ENCODE measurements at places on chromosomes 2 and 18.

DNA sequence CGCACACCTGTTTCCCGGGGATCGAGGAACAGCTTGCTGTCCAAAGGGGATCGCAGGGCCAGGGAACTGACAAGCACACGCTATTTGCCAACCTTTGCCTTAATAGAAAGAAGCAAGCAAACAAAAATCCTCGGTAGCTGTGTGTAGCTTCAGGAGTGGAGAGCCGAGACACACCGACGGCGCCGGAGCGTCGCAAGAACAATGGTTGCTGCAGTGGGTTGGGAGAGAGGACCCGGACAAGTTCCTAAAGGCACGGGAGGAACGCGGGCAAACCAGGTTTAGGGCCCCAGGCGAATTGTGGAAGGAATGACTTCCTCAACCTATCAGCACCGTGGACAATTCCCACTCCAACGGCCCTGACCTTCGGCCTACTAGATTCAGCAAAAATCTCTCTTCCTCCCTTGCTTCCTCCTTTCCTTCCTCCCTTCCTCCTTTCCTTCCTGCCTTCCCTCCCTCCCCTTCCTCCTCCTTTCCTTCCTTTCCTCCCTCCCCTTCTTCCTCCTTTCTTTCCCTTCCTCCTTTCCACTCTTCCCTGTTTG is 4.9 kb upstream of the NEUROD1 start:
- no peak for DNase-seq

DNA sequence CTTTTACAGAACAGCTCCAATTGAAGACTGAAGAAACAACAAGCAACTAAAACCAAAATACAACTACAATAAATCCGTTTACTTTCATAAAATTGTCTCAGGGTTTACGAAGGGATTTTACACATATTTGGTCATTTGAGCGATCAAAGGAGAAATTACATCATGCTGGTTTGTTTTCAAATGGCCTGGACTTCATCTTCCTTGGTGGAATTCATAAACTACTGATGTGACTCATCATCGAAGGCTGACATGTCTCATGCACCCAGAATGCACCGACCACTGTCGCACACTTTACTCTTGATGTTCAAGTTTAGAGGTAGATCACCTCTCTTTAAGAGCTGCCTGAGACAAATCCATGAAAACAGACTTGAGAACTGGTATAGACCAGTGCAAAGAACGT is 25.6 kb upstream of the PMAIP1 start:
- DNase-seq: peak; percentile 91

DNA sequence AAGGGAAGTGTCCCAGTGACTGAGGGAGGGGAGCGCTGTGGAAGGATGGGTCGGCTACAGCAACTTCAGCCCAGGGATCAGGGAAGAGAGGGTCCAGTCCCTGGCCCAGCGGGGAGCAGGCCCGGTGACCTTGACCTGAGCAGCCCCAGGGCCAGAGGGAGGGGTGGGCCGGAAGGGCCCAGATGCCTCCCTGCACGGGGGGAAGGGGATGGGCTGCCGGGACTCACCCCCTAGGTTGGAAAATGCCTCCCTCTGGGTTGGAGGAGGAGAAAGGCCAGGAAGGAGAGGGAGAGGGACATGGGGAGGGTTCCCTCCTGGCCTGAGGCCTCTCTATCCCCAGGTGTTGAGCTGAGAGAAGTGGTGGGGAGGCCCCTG is 19.8 kb downstream of the GPC1 start:
- no peak for DNase-seq

- no peak for DNase-seq
Measured at GRCh38 chr2:147373800-147374422, 470.9 kb upstream of the ACVR2A start.

DNA sequence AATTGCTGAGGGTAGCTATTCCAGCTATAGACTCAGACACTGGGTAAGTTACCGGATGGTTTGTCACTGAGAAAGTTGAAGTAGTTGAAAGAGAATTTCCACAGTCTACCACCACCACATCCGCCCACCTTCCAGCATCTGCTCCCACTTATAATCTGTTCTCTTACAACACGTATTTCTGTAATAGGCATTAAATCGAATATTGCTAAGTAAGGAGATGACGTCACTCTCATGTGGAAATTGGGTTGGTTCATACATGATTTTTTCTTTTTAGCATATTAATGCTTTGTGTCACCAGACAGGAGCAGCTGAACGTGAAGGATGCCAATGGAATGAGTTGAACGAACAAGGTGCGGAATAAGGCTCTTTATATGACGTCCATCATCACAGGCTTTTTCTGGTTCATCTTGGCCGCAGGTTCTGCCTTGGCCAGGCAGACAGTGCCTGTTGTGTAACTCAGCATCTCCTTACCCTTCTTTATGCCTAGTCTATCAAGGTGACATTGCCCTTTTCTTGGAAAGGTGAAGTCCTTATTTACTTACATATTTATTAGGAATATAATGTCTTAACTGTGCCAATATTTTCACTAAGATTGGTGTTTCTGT is 45.9 kb downstream of the THUMPD2 start:
- DNase-seq: peak; percentile 62

DNA sequence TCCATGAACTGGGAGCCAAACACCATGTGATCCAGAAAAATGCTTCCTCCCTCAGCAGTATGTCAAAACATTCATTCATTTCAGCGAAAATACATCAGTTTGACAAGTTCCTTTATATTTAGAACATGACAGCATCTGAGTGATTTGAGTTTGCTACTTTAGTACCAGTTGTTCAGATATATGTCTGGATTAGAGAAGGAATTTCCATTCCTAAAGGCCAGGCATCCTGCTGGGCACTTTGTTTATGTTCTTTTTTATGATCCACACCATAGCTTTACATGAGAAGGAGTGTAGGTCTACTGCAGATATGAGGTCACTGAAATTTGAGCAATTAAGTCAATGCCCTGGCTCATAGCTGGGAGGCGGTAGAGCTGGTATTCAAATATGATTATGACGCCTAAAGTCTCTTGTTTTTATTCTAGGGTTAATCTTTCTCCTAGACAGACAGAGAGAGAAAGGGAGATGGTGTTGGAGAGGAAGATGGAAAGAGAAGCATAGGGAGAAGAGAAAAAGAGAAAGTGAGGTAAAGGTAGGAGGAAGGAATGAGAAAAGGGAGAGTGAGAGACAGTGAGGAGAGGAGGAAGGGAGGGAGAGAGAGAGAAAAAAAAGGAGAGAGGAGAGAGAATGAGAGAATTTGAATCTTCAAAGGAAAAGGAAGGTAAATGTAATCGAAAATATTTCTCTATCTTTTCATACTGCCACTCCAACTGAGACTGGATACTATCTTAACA is 839.5 kb upstream of the FANCL start:
- DNase-seq: no peak

DNA sequence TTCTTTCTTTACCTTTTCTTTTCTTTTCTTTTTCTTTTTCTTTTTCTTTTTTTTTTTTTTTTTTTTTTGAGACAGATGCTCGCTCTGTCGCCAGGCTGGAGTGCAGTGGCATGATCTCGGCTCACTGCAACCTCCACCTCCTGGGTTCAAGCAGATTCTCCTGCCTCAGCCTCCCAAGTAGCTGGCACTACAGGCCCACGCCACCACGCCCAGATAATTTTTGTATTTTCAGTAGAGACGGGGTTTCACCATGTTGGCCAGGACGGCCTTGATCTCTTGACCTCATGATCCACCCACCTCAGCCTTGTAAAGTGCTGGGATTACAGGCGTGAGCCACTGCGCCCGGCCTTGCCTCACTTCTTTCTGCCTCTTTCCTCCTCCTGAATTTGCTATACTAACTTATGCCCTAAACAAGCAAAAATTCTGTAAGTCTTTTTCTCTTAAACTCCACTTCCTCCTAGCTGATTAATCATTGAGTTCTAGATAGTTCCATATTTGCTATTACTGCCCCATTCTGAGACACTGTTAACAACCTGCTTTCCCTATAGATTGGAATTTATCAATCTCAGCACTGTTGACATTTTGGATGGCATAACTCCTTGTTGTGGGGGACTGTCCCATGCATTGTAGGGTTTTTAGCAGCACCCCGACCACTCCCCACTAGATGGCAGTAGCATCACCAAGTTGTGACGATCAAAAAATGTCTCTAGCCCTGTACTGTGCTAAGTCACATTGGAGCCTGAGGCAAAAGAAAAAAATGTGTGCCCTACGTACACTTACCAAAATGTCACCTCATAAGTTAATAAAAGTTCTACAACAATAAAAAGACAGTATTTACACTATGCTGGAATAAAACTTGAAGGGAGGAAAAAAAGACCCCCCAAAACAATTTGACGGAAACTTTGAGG is 16.4 kb upstream of the THADA start:
- peak; percentile 79 for DNase-seq

DNA sequence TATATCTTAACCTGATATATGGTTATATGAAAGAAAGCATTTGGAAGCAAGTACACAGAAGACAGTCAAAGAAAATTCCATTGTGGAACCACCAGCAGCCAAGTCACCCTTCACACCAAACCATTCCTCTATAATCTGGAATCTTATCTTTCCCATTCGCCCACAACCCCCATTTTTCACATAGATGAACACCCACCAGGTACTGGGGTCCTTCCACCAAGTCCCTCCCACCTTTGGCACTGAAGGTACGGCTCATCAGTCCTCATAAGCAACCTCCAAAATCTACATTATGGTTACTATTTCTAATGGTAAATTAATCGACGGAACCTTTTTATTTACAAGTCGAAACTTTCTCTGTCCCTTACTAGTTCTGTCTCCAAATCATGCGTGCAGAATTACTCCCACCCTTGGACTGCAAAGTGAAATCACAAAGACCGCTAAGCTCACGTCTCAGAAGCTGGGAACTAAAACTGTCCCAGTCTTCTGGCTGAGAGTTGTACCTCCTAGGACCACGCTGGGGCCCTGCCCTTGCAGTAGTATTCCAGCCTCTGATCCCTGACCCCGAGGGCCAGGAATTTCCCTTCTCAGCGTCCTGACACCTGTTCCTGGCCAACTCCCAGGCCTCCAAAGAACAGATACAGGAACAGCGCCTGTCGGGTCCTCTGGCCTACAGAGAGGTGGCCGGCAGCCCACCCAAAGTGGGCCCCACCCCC is 702 bp downstream of the OLA1 start:
- DNase-seq: no peak

GRCh38 chr2:8550937-8551621 is 130.8 kb upstream of the ID2 start:
- DNase-seq: no peak
